ENCODE measurements at places on chromosomes 16 and 17. TPM values are rescaled to one million over a fixed set of nuclear protein-coding genes. Genes with fewer than 3 reads are reported as not detected.
A peak's percentile ranks its signal among the peaks of the same experiment; 100 is the strongest.

The PAQR4 gene
- 4.9 TPM for total RNA-seq

The ATP6V0C gene
- 199 TPM for total RNA-seq

The CCDC40 gene
- 8.3 TPM for total RNA-seq

- H3K4me3 ChIP-seq, result no peak overlapping the region
- DNase-seq, result peak; percentile 50
- H3K4me1 ChIP-seq, result peaks cover 7% of the 10 kb centered on the region
- H3K36me3 ChIP-seq, result no peaks in the 10 kb centered on the region
Observed at GRCh38 chr17:260031-260791, 78.8 kb upstream of the DOC2B start.

- no peak for DNase-seq
- peaks cover 11% of the 10 kb centered on the region for H3K4me1 ChIP-seq
- peak overlapping the region; percentile 70 for H3K27ac ChIP-seq
- H3K4me3 ChIP-seq, result peak overlapping the region; percentile 71
- H3K36me3 ChIP-seq, result peaks cover 63% of the 10 kb centered on the region
Observed at GRCh38 chr17:7930841-7931631, 710 bp downstream of the TRAPPC1 start.

DNA sequence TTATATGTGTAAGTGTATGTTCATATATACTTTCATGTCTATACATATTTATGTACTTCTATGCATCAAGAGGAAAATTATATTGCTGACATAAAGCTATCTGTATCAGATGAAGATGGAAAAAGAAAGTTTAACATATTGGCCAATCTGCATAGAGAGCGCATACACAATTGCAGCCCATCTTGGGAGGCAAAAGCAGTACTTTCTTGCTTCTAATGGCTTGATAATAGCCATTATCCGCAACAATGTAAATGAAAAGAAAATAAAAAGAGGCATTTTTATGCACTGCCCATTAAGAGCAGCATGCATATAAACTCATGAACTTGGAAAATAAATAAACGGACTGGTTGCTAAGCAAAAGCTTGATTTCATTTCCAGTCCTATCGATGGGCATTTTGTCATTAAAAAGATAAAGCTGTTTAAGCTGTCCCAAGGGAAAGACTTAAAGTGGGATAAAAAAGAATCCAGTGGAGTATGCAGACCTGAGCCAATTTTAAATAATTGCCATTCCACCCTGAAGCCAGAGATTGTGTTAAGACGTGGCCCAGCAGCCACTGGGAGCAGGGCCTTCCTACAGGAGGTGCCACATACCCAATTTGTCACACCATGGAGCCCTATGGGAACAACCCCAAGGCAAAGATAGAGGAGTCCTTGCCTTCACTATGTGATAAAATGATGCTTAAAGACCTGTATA lies 183.6 kb upstream of the CDH11 start:
- H3K36me3 ChIP-seq, result no peaks in the 10 kb centered on the region
- H3K27ac ChIP-seq, result no peak overlapping the region
- DNase-seq, result no peak
- H3K4me1 ChIP-seq, result no peaks in the 10 kb centered on the region

DNA sequence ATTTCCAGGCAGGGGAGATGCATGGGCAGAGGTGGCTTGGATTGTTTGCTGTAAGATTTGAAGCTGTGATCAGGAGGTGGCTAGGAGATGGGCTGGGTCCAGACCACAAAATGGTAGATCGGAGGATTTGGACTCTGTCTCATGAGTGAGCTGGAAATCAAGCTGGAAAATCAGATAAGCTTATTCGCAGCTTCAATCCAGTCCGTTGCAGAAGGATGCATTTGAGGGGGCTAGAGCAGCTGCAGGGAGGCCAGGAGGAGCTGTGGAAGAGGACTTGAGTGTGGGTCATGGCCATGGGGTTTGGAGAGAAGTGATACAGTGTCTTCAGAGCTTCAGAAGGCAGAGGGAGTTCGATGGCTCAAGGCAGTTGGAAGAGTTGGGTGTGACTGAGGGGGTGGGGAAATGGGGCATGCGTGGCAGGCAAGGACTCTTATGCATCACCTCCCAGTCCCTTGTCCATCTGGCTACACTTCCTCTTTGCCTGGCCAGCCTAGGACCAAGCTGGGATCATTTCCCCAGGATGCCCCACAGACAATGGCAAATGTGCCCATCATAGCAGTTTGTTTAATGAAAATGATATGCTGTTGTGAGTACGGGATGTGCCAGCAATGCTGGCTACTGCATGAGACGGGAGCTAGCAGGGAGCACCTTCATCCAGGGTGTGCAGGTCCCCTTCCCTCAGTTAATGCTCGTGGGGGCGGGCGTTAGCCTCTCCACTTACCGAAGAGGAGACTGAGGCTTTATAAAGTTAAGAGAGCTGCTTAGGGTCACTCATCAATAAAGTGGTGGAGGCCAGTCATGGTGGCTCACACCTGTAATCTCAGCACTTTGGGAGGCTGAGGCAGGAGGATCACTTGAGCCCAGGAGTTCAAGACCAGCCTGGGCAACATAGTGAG lies 20.6 kb downstream of the QPRT start:
- DNase-seq, result peak; percentile 51
- H3K27ac ChIP-seq, result no peak overlapping the region
- no peak overlapping the region for H3K4me3 ChIP-seq

DNA sequence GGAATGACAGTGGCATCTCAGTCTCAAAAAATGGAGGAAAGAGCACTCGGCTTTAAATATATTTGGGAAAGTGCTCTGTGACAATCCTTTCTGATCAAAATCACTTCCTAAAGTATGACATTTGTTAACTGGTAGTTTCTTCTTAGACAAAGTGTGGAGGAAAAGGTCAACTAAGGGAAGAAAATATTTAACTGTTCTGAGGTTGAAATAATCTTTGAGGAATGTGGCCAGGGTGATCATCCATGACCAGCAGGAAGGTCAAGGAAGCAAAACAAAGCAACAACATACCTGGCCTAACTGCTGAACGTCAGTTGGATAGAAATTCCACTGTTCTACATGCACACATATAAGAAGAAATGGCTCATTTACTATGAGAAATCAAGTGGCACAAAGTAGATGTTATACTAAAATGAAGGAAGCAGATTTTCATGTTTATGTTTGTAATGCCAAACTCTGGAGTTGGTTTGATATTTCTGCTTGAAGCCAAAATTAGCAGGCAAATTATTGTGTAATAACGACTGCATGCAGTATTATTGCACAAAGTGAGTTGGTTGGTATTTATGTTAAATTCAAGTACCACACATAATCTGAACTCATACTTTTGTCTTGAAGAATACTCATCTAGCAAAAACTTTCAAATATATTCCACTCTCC lies 87.3 kb upstream of the CORO6 start:
- no peaks in the 10 kb centered on the region for H3K36me3 ChIP-seq
- no peak overlapping the region for H3K4me3 ChIP-seq
- H3K27ac ChIP-seq, result peak overlapping the region; percentile 32
- no peak for DNase-seq
- H3K4me1 ChIP-seq, result peaks cover 97% of the 10 kb centered on the region
- no peaks in the 10 kb centered on the region for H3K27me3 ChIP-seq

DNA sequence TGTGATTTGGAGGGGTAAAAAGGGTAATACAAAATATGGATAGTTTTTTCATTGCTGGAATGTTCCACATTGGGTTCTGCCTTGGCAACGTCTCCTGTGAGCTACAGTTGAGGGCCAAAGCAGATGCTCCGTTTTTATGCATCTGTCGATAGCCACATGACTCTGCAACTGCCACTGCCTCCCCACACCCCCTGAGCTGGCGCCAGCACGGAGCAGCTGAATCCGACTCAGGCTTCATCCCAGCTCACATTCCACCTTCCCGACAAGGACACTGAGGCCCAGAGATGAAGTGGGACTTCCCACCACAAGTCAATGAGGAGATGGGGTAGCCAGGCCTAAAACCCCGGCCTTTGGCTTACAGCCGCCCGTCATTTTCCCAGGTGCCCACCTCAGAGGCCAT lies 334.1 kb downstream of the CDH13 start:
- H3K27ac ChIP-seq, result no peak overlapping the region
- no peak overlapping the region for H3K4me3 ChIP-seq
- no peaks in the 10 kb centered on the region for H3K4me1 ChIP-seq
- no peaks in the 10 kb centered on the region for H3K27me3 ChIP-seq

- H3K36me3 ChIP-seq, result no peaks in the 10 kb centered on the region
- no peak for DNase-seq
- no peaks in the 10 kb centered on the region for H3K27me3 ChIP-seq
- peaks cover 20% of the 10 kb centered on the region for H3K4me1 ChIP-seq
- no peak overlapping the region for H3K4me3 ChIP-seq
- no peak overlapping the region for H3K27ac ChIP-seq
Observed at GRCh38 chr16:85820604-85821372, 21.3 kb downstream of the COX4I1 start.

DNA sequence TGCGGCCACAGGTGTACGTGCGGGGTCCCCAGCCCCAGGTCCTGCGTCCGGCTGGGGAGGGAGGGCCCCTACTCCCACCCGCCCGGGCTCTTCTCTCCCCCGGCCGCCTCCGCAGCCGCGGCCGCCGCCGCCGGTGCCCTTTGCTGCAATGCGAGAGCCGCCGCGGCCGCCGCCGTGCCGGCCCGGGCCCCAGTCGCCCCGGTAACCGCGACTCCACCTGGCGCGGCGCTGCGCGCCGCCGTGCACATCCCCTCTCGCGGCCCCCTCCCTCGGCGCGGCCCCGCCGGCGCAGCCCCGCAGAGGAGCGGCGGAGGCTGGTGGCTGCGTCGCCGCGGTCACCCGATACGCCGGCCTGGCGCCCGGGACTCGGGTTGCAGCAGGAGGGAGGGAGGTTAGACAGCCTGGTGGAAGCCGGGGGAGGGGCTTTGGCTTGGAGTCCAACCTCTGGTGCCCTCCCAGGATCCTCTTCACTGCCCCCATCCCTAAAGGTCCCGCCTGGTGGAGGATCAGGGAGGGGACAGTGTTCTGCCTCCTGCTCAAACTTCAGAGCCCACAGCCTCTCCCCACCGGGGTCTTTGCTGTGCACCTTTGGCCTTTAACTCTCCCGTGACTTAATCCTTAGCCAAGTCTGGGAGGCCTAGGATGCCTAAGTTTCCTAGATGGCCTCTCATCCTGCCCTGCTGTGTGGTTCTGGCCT lies 32.9 kb downstream of the SRCIN1 start:
- peak overlapping the region; percentile 29 for H3K4me3 ChIP-seq
- H3K27me3 ChIP-seq, result peaks cover 74% of the 10 kb centered on the region
- H3K27ac ChIP-seq, result no peak overlapping the region
- H3K36me3 ChIP-seq, result no peaks in the 10 kb centered on the region
- H3K4me1 ChIP-seq, result peaks cover 15% of the 10 kb centered on the region
- no peak for DNase-seq

- no peak overlapping the region for H3K4me3 ChIP-seq
- peak; percentile 58 for DNase-seq
- no peaks in the 10 kb centered on the region for H3K4me1 ChIP-seq
- no peaks in the 10 kb centered on the region for H3K27me3 ChIP-seq
- no peaks in the 10 kb centered on the region for H3K36me3 ChIP-seq
Observed at GRCh38 chr17:79861413-79862216, 22.4 kb upstream of the CBX4 start.
